ENCODE measurements at places on chromosomes 1 and 21. TPM values are rescaled to one million over a fixed set of nuclear protein-coding genes. Genes with fewer than 3 reads are reported as not detected.

The GABPB2 gene
- total RNA-seq = 4.0 TPM

The COL16A1 gene
- 4.5 TPM for total RNA-seq

The GCSAML gene
- total RNA-seq = not detected

The TRIM67 gene
- 0.12 TPM for total RNA-seq

The LCE3A gene
- total RNA-seq = not detected
